Bone marrow (tissue), 2 donors: ENCODE measurements at places on chromosomes 3 and 15.

DNA sequence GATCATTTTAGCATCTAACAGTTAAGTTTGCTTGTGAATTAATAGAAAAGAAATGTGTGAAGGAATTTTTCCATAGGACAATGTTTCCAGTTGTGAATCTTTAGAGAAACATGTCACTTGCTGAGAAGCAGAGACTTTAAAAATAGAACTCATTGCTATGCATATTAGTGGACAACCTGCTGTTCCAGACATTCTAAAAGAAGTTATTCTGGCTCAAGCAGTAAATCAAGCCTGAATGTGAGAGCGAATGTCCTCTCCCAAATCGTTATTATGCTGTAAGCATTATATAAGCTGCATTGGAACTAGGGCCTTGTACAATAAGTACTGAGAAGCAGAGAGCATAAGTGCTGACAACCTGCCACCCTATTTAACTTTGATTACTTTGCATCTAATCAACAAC is 990.9 kb downstream of the PLOD2 start:
- no peak for DNase-seq

DNA sequence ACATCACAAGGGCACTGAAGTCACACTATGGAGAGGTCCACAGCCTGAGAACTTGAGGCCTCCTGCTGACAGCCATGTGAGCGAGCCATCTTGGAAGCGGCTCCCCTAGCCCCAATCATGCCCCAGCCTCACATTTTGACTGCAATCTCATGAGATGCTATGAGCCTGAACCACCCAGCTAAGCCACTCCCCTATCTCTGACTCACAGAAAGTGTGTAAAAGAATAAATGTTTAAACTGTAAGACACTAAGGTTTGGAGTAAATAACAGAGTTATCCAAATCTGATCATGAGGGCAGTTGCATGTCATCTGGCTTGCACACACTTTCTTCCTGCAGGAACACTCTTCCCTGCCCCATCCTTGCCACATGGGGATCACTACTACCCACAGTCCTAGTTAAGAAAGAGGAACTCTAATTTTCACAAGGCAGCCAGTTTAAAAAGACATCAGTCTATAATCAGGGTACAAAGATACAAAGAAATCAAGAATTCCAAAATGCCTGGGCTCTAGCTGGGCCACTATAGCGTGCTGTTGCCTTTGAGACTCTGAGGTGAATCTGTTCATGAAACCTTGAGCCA is 494.2 kb downstream of the FOXP1 start:
- DNase-seq = no peak

GRCh38 chr15:98121957-98122356 is 161.5 kb downstream of the ARRDC4 start:
- no peak for DNase-seq

DNA sequence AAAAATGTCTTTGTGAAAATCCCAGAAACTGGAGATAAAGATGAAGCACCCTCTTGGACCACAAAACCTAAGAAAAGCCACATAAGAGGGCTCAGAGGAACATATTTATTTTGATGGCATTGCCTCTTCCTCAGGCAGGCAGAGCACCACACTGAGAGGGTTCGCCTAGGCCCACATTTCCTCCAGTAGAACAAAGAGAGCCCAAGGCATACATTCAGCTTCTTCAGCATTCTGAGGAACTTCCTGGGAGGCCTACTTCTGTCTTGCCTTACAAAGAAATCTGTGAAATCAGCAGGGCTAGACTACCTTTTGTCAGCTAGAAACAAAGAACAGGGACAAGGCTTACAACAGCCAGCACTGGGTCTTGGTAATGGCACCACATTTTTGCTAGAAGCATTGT is 1325.3 kb downstream of the SI start:
- no peak for DNase-seq

- no peak for DNase-seq
Measured at GRCh38 chr15:50107591-50108408, 11.2 kb downstream of the ATP8B4 start.

GRCh38 chr3:152050903-152051302 is 177.5 kb downstream of the SUCNR1 start:
- no peak for DNase-seq

DNA sequence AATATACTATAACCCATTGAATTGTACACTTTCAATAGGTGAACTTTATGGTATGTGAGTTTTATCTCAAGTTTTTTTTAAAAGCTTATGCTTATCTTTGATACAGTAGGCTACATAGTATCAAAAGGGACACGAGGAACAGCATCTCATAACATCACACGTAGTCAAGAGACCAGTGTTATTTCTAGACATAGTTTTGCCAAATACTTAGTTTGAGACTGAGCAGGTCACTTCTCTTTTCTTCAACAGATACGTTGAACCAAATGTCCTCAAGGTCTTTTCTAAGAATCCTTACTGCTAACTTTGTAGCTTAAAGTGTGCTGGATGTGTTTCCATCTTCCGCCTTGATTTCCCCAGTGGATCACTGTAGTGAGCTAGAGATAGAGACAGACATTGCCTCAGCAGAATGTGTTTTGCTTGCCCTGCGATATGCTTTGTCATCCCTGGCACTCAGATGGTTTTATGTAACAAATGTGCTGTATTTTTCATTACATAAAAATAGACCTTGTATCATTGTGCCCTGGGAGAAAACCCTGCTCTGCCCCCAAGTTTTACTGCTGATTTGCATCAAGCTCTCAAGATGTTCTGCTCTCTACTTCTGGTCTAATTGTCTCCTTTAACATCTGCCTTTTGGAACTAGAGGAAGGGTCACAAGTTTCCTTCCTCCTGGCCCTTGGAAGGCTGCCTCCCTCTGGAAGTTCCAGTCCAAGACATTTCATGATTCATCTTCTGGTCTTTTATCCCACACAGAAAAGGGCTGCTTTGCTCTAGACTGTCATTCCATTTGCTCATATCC is 426.4 kb upstream of the RGMA start:
- no peak for DNase-seq

GRCh38 chr15:74857082-74857655 is 14.2 kb upstream of the ULK3 start:
- DNase-seq = no peak

- peak; percentile 18 for DNase-seq
Measured at GRCh38 chr15:73982222-73982962, 9.7 kb downstream of the STOML1 start.

- DNase-seq = peak; percentile 31
Measured at GRCh38 chr3:113531826-113532697, at the start of gene SIDT1. Gene SIDT1 (plus strand): TSS chr3:113532555. CDS start chr3:113533022, 467 bp downstream.

GRCh38 chr3:32586356-32586755 is 15.7 kb upstream of the DYNC1LI1 start:
- DNase-seq = no peak

DNA sequence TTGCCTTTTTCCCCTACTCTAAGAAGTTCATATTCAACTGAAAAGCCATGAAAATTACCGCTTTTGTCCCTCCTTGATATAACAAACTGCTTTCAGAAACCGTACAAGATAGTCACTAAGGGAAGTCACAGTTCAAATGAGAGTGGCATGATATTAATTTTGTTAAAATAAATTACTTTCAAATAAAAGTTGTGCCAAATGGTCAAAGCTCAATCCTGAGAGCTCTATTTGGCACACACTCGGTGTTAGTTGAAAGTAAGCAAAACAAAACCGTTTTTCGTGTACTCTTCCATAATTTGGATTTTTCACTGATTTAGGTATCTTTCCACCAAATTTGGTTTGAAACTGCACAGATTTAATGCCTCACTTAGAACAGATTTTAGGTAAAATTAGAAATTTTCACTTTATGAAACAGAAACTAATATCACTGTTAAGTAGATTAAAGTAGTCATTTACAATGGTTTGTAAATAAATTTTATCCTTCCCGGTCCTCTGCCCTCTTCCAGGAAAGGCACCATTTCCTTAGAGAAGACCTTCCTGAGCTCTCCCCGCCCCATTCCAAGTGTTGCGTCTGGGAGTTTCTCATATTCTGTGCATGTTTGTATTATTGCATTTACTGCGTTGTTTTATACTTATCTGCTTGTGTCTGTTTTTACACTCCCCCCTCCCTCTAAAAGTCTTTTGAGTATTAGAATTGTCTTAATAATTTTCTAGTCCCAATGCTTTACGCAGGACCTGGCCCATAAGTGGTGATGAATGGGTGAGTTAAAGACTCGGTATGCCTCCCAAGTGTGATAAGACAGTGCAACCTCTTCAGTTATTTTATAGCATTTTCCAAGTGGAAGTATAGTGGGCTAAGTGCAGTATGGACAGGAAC is 853 bp downstream of the TCAIM start:
- no peak for DNase-seq

DNA sequence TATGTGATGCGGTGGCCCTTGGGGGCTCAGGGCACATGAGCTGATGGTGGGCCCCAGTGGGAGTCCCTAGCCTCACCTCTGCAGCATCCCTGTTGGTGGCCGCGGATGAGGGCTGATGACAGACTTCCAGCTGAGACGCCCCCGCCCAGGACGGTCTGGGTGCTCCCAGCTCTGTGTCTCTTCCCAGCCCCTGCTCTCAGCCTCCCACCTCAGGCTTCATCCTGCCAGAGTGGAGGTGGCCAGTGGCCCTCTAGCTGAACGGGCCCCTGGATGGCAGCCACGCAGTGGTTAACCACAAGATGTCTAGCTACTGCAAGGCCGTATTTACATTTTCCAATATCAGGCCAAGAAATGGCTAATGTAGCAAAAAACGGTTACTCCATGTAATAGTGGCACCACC is 205.3 kb upstream of the LINGO1 start:
- no peak for DNase-seq

GRCh38 chr15:48090666-48091065 is 30.1 kb upstream of the SLC24A5 start:
- DNase-seq = no peak

GRCh38 chr15:88657326-88658069 is 18.7 kb downstream of the ISG20 start:
- DNase-seq = no peak

GRCh38 chr15:80384432-80384831 is 19.8 kb upstream of the ARNT2 start:
- DNase-seq = no peak

- DNase-seq = no peak
Measured at GRCh38 chr3:148815316-148816110, 12.1 kb upstream of the CPB1 start.

- no peak for DNase-seq
Measured at GRCh38 chr3:182651461-182651860, 141.8 kb upstream of the ATP11B start.

- DNase-seq = no peak
Measured at GRCh38 chr3:184295771-184296170, 3.3 kb upstream of the PSMD2 start.

DNA sequence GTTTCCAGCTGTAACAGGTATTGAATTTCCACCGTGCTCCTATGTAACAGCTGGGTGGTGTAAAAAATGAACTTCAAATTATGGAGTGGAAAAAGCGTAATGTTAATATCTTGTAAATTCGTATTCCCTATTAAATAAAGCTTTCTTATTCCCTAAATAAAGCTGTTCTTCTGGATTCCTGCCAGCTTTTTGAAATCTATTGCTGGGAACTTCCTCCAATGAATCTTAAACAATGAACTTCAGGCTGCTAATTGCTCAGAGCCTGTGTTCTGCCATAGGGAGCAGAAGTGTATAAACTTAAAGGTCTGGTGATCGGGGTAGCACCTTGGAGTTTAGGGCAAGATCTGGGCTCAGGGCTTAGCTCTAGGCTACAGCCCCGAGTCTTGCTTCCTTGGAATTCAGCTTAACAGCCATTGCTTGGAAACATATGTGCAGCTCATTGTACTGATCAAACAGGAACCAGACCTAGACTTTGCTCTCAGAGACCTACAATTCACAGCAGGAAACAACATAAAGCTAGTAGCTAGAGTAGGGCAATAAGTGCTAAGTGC is 1.4 kb downstream of the ARL14 start:
- no peak for DNase-seq
